ENCODE measurements at places on chromosomes 7 and 10. TPM values are rescaled to one million over a fixed set of nuclear protein-coding genes. Genes with fewer than 3 reads are reported as not detected.

DNA sequence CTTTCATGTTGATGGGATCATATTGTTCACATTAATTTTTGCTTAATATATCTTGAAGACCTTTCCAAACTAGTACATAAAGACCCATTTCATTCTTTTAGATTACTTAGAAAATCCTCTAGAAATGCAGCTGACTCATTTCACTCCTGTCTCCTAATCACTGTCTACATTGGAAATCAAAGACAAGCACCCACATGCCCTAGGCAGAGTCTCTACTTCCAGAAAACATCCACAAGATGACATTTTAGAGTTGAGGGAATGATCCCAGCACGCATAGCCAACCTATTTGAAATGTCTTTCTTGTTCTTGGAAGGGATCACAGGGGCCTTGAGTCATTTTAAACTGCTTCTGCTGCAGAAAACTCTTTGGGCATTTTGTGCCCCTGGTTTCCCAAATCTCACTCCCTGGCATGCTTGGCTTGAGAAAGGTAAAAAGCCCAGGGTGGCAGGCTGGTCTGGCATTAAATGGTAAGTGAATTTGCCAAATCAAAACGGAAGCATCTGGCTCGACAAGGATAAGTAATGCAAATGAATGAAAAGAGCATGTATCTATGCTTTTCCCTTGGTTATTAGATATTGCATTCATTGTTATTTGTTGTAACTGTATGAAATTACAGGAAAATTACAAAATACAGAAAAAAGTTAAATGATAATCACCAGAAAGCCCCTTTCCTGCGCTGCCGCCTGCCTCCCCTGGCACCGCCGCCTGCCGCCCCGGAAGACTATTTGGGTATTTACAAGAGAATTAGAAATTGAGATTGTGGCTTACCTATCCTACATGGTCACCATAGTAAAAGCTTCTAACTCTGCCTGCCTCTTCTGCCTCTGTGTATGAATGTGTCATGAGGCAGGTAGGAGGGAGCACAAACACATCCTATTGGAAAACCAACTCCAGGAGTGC, 225.3 kb downstream of the PTEN start:
- H3K4me1 ChIP-seq = no peaks in the 10 kb centered on the region
- no peaks in the 10 kb centered on the region for H3K27me3 ChIP-seq
- no peak overlapping the region for H3K4me3 ChIP-seq

DNA sequence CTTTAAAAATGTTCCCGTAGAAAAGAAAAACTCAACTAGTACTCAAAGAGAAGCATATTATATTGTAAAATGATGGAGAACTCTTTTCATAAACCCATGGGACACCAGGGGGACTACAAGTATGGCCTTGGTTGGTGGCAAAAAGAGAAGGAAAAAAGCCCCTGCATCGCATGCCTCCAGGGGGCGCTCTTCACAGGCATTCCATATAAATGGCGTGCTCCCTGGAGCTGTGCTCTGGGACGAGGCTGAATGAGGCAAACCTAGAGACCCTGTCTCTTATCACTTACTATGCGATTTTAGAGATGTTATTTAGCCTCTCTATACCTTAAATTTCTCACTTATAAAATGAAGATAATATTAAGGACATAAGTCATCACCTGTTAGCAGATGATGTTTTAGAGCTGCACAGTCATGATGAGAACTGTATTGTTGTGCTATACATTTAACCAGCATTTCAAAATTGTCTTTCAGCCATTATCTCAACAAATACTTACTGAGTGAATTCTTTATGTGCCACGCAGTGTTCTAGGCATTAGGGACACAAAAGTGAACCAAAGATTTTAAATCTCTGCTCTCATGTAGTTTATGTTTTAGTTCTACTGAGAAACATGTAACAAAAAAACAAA, 105.8 kb downstream of the ARHGAP21 start:
- DNase-seq = peak; percentile 78
- H3K4me3 ChIP-seq = no peak overlapping the region
- peaks cover 1% of the 10 kb centered on the region for H3K4me1 ChIP-seq
- H3K27ac ChIP-seq = no peak overlapping the region
- no peaks in the 10 kb centered on the region for H3K36me3 ChIP-seq
- H3K27me3 ChIP-seq = no peaks in the 10 kb centered on the region

- no peaks in the 10 kb centered on the region for H3K27me3 ChIP-seq
- H3K27ac ChIP-seq = no peak overlapping the region
- no peak for DNase-seq
- H3K4me3 ChIP-seq = no peak overlapping the region
Observed at GRCh38 chr10:122725768-122726167, 26.1 kb upstream of the C10orf120 start.

GRCh38 chr10:64617085-64617484, 1095.9 kb downstream of the REEP3 start:
- H3K27ac ChIP-seq = no peak overlapping the region
- no peaks in the 10 kb centered on the region for H3K27me3 ChIP-seq
- no peak for DNase-seq

Gene CPA1
- total RNA-seq = not detected

Gene KIF20B
- 10.7 TPM for total RNA-seq

GRCh38 chr10:87544721-87545120, 40.0 kb downstream of the MINPP1 start:
- no peaks in the 10 kb centered on the region for H3K27me3 ChIP-seq
- peaks cover 5% of the 10 kb centered on the region for H3K4me1 ChIP-seq
- no peak overlapping the region for H3K27ac ChIP-seq
- DNase-seq = no peak
- H3K36me3 ChIP-seq = peaks cover 19% of the 10 kb centered on the region

Gene FKBP9
- total RNA-seq = 90.7 TPM

DNA sequence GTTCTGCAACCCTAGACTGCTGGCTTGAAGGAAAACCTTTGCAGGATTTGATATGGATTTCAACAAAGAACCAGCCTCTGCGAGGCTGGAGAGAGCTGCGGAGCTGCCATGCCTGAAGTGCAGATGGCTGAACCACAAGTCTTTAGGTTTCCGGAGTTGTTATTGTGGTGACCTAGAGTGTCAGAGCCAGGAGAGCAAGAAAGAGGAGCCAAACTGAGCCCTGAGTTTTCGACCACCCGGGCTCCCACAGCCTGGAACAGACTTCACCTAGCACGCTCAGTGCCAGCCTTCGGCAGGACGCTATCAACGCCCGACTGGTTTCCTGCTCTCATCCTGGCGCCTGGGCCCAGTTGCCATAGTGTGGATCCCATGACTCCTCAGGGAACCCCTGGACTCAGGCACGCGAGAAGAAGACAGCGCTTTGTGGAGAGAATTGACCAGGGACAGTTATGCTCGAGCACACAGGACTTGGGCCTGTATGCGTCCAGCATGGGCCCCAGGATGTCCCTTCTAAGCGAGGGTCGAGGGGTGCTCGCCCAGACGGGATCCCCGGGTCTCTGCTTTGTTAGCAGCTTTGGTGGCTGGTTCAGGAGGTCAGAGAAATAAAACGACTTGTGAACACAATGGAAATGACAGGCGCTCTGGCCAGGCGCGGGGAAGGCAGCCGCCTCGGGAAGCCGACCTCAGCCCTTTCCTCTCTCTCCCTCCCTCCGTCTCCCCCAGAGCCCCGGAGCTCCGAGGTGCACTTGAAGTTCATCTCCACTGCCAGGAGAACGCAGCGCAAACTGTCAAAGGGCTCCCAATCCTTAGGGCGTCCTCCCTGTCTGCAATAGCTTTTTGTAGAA, 1.8 kb upstream of the GAD2 start:
- peaks cover 38% of the 10 kb centered on the region for H3K27me3 ChIP-seq
- H3K4me1 ChIP-seq = peaks cover 14% of the 10 kb centered on the region

GRCh38 chr7:42960762-42961161, 28.6 kb downstream of the MRPL32 start:
- no peak overlapping the region for H3K4me3 ChIP-seq
- DNase-seq = no peak
- H3K4me1 ChIP-seq = no peaks in the 10 kb centered on the region

GRCh38 chr7:45000093-45001032, at the start of gene CCM2:
CCM2 (plus strand) TSS chr7:45000201; CDS start chr7:45000334, 133 bp downstream.
- H3K4me1 ChIP-seq = peaks cover 14% of the 10 kb centered on the region
- H3K4me3 ChIP-seq = peak within 1 kb of the TSS; percentile 92
- H3K27ac ChIP-seq = peak within 1 kb of the TSS; percentile 94
- DNase-seq = peak; percentile 82

GRCh38 chr10:95397747-95398146, 106.9 kb upstream of the PDLIM1 start:
- peaks cover 6% of the 10 kb centered on the region for H3K27me3 ChIP-seq
- H3K4me1 ChIP-seq = peaks cover 12% of the 10 kb centered on the region
- DNase-seq = no peak
- H3K27ac ChIP-seq = no peak overlapping the region

- H3K36me3 ChIP-seq = no peaks in the 10 kb centered on the region
- no peak overlapping the region for H3K27ac ChIP-seq
- H3K27me3 ChIP-seq = no peaks in the 10 kb centered on the region
- no peak for DNase-seq
Observed at GRCh38 chr10:68284062-68285001, 47.5 kb upstream of the HNRNPH3 start.

DNA sequence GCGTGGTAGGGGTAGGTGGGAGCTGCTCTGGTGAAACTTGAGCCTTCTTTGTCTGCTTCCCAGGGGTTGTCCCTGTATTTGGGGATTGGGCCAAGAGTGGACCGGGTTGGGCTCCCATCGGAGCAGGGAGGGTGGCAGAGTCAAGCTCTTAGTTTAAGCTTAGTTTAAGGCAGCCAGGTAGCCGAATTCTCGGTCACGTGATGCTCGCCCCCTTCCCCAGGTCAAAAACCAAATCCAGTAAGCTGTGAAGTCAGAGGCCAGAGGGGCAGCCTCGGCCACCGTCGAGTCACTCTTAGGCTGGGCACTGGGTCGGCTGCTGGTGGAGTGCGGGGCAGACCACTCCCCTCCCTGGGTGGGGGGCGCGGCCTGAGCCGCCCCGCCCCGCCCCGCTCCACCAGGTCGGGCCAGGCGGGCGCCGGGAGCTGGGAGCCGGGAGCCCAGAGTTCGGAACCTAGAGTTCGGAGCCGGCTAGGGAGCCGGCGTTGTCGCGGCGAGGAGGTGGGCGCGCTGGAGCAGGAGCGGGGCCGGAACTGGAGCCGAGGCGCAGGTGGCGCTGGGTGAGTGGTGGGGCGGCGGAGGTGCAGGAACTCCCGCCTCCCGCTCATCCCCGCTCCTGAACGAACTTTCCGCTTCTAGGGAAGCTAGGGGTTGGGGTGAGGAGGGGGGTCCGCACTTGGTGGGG, 2.8 kb upstream of the LZTS2 start:
- no peaks in the 10 kb centered on the region for H3K36me3 ChIP-seq
- peak overlapping the region; percentile 88 for H3K4me3 ChIP-seq
- H3K27ac ChIP-seq = peak overlapping the region; percentile 84
- H3K27me3 ChIP-seq = peaks cover 14% of the 10 kb centered on the region

DNA sequence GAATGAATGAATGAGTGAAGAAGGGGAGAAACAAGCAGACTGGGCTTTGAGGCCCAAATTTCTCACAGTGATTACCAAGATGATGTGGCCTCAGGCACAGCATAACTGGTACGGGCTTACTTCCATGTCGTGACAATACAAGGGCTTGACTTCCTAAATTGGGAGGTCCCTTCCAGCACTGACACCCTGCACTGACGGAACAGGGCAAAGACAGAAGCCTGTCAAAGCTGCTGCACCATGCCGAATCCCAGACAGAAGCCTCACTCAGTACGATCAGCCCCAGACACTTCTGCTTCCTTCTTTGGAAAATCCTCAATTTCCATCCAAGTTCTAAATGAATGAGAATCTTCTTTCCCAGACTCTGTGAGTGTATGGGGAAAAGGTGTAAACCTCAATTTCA, 51.9 kb downstream of the GNA12 start:
- peaks cover 5% of the 10 kb centered on the region for H3K27me3 ChIP-seq
- peak overlapping the region; percentile 12 for H3K27ac ChIP-seq
- peaks cover 3% of the 10 kb centered on the region for H3K4me1 ChIP-seq
- no peak for DNase-seq

Gene KIAA1217
- 4.4 TPM for total RNA-seq

GRCh38 chr7:16431646-16432424, 10.5 kb upstream of the CRPPA start:
- H3K4me1 ChIP-seq = no peaks in the 10 kb centered on the region
- DNase-seq = no peak
- H3K27ac ChIP-seq = no peak overlapping the region
- H3K27me3 ChIP-seq = no peaks in the 10 kb centered on the region
- H3K4me3 ChIP-seq = no peak overlapping the region
- no peaks in the 10 kb centered on the region for H3K36me3 ChIP-seq

DNA sequence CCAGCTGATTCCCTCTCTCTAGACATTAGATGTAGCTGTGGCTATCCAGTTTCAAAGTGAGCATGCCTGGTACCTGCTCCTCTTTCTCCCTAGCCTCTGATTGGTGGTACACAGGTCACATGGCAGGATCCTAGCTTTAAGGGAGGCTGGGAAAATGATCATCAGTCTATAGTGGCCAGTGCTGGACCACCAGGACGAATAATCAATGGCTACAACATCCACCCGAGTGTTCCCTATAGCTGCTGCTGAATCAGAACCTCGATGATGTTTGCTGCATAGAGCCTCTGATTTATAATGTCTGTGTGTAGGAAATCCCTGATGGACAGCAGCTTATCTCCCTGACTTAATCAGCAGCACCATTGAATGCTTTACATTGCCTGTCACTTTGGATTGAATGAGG, 28.9 kb upstream of the LMTK2 start:
- H3K4me3 ChIP-seq = no peak overlapping the region
- H3K36me3 ChIP-seq = no peaks in the 10 kb centered on the region
- H3K4me1 ChIP-seq = no peaks in the 10 kb centered on the region
- no peak overlapping the region for H3K27ac ChIP-seq

DNA sequence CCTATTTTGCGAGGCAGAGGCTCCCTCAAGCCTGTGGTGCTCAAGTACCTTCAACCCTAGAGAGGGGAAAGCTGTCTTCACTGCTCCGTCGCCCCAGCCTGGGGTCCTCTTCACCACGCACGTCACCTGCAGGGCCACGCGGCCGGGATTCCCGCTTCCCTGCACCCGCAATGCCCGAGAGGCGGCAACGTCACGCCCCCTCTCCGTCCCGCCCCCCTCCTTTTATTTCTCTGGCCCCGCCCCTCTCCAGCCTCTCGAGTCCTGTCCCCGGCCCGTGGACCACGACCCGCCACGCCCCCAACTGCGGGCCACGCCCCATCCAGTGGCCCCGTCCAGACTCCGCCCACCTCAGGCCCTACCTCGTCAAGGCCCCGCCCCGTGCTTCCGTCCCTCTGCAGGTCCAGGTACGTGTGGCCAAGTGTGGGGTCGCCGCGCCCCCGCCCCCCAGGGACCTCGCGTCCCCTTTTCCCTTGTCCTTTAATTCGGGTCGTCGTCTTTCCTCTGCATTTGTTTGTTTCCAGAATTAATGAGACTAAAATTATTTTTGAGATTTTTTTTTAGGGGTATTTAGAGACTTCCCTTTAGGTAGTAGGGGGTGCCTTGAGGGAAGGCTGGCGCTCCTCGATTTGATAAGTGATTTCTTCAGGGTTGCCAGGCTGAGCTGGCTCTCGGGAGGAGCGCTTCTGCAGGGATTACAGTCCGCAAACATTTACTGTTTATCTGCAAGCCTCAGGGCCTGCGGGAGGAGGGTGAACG, 69.8 kb upstream of the BAIAP2L1 start:
- peaks cover 5% of the 10 kb centered on the region for H3K4me1 ChIP-seq
- no peaks in the 10 kb centered on the region for H3K36me3 ChIP-seq
- H3K27ac ChIP-seq = no peak overlapping the region
- H3K4me3 ChIP-seq = peak overlapping the region; percentile 65
- H3K27me3 ChIP-seq = peaks cover 2% of the 10 kb centered on the region

Gene ABCB1
- 0.78 TPM for total RNA-seq

- H3K27ac ChIP-seq = no peak overlapping the region
- peaks cover 12% of the 10 kb centered on the region for H3K4me1 ChIP-seq
- H3K36me3 ChIP-seq = peaks cover 6% of the 10 kb centered on the region
- no peak for DNase-seq
- H3K4me3 ChIP-seq = no peak overlapping the region
- peaks cover 3% of the 10 kb centered on the region for H3K27me3 ChIP-seq
Observed at GRCh38 chr10:32360884-32361283, 13.9 kb upstream of the EPC1 start.

- H3K27me3 ChIP-seq = peaks cover 3% of the 10 kb centered on the region
- DNase-seq = no peak
- H3K36me3 ChIP-seq = peaks cover 9% of the 10 kb centered on the region
- no peak overlapping the region for H3K4me3 ChIP-seq
- H3K4me1 ChIP-seq = peaks cover 16% of the 10 kb centered on the region
Observed at GRCh38 chr10:124153023-124153826, 59.8 kb upstream of the CHST15 start.

Gene NFE2L3
- 42.1 TPM for total RNA-seq

Measured in glutamatergic neuron (in vitro differentiated cells).